Kidney tubule cell (primary cell): ENCODE measurements at places on chromosomes 2 and 18.

DNA sequence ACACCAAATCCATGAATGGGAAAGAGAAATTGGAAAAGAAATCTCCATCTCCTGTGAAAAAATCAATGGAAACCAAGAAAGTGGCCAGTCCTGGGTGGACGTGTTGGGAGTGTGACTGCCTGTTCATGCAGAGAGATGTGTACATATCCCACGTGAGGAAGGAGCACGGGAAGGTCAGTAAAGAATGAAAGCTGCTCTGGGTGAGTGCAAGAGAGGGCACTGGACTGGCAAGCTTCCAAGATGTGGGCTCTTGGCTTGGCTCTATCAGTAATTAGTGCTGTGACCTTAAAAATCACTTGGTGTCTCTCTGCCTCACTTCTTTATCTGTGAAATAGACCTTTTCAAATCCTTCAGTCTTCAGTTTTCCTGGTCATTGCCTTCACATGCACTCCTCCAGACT, 89.0 kb downstream of the ZNF532 start:
- peak; percentile 38 for DNase-seq

DNA sequence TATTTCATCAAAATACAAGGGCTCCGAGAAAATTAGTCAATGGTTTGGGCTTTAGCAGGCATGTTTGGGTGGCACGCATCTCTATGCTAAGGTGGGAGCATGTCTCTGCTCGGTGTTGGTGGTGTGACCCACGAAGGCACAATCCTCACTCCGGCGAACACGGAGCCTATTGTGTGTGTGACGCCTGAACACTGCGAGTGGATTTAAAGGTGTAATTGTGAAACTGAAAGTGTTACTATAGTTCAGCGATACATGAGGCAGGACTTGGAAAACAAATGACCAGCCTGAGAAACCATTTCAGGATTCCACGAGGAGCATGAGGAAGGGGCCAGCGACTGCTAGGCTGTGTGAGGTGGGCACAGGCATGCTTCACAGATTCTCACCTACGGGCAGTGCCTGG, 41.7 kb upstream of the LDLRAD4 start:
- no peak for DNase-seq

DNA sequence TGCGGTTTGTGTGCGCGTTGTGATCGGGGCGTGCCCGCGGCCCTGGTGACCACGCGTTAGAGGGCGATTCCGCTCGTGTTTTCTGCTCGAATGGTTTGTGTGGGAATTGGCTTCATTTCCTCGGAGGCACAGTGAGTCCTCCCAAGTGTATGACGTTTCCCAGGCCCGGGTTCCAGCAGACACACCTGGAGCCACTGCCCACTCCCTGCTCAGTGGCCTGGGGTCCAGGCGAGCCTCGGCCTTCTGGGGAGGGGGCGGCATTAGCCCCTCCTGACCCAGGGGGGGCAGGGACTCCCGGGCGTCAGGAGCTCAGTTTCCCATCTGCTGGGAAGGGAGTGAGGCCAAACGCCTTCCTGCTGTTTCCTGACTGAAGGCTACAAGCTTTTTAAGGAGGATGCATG, 92.1 kb downstream of the NFATC1 start:
- DNase-seq, result no peak

DNA sequence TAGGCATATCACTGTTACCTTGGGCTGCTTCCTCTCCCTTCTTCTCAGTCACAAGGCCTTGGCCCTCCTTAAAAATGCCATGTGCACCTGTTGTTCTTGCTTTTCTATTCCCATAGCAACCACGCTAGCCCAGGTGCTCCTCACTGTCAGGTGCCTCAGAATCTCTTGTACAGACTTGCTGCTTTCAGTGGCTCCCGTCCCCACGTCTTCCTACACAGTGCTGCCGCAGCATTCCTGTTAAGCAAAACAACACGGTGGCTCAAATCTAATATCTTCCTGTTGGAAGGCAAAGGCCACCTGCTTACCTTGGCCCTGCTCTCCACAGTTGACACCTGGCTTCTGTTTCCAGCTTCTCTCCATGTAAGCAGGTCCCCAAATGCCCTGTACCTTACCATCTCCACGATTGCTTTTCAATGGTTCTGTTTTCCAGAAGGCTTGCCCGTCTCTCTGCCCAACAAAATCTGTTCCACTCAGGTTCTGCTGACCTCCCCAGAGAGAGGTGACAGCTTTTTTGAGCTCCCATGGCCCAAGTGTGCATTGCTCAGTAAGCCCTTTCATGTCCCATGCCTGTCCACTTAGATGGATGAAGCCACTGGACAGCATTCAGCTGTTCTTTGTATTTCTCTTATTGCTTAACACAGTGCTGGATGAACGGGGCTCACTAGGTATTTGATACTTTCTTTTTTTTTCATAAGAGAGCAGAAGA, 240.4 kb downstream of the PRKCE start:
- no peak for DNase-seq

- DNase-seq, result no peak
These were observed 74.8 kb downstream of the WDSUB1 start for GRCh38 chr2:159211447-159212396.

DNA sequence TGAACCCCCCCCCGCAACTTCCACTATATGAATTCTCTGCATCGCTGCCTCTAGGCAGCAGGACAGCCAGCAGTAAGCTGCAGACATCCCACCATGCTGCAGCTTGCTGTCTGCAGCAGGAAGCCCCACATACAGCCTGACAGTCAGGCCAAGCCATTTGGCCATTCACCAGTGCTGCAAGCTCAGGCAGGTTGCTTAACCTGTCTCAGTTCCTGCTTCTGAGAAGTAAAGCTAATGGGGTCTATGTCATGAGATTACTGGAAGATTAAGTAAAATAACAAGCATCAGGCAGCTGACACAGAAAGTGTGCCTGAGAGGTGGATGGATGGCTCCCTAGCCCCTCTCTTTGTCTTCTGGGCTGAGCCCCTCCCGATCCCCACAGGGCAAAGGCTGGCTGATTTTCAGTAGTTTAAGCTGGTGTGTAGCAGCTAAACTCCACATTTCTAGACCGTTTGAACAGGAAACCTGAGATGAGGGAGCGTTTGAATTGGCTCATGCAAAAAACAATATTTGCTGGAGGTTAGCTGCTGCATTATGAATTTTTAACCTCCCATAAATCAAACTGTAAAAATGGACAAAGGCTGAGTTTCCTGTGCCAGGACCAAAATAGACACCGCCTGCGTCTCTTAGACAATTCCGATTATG, 193.8 kb upstream of the ARL4C start:
- DNase-seq, result no peak

GRCh38 chr2:127670055-127670956, 5.0 kb downstream of the LIMS2 start:
- DNase-seq, result no peak

DNA sequence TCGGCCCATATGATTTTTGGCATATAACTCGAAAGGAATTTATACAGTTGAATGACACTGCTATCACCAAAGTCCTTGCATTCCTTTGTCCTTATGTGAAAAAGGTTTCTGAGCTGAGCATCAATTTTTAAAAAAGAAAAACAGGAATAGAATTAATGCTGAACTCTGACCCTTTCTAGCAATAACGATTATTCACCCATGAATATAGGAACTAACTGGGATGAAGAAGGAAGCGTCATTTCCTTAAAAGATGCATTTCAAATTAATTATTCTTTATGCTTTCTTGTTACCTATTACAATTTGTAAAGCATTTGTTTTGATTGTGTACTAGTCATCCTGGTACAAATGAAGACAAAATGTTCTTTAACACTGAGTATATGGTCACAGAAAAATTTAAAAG, 19.3 kb downstream of the TMEM247 start:
- DNase-seq, result no peak

DNA sequence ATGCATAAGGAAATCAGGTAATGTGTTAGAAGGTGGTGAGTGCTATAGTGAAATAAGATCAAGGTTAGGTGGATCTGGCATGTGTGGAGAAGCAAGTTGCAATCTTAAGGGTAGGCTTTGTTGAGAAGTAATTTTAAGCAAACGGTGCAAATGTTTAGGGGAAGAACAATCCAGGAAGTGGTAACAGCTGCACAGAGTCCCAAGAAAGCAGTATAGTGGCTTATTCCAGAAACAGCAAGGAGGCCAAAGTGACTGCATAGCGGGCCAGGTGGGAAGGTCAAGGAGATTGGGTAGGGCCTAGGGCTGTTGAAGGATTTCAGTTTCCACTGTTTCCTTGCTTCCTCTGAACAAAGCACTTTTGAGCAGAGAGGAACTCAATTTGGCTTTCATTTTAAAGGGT, 30.0 kb upstream of the RAB1A start:
- DNase-seq, result no peak

- DNase-seq, result peak; percentile 71
These were observed 33.5 kb downstream of the CRIM1 start for GRCh38 chr2:36389091-36389564.

DNA sequence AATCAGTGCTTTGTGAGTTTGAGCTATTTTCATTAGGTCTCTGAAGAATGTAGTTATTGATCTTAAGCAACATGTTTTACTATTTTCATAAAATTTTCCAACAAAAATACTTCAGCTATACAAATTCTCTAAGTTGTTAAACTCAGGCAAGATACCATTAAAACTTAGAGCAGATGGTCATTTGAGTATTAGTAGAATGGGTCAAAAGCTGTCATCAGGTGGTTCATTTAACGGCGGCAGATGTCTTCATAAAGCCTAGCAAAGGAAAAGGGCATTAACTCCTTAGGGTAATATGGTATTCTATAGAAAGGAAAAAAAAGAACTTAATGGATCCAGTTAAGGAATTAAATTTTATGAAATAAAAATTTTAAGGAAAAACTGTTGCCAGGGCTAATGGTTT, 19.2 kb downstream of the MIB1 start:
- no peak for DNase-seq

GRCh38 chr2:73217160-73217559, 3.1 kb downstream of the SMYD5 start:
- no peak for DNase-seq

- DNase-seq, result no peak
These were observed 7.8 kb downstream of the ASTL start for GRCh38 chr2:96130483-96130882.

- no peak for DNase-seq
These were observed 69.5 kb upstream of the ZSWIM2 start for GRCh38 chr2:186918495-186918894.

DNA sequence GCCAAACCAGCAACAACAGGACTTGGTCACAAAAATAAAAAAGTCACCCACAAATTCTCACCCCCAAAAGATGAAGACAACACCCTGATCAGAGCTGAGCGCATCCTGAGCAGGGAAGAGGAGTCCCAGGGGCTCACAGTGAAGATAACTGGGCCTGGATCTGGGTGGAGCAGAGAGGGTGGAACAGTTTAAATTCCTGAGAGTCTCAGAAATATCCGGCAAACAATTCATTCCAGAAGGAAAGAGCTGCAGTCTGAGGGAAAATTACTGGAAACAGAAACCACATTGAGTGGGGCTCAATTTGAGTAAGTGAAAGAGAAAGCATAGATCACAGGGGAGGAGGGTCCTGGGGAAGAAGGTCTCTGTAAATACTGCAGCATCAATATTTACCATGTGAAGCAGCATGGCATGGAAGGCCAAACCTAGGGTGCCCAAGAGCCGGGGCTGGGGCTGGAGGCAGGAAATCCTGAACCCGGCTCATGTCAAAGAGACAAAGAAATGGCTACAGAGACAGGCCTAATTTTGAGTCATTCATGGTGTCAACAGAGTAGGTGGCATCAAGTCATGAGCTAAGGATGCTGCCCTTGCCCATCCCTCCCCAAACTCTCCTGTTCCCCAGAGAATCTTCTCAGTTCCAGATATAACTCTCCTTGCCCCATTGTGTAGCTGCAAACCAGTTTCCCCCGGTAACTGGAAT, 61.4 kb upstream of the ZBTB7C start:
- DNase-seq, result no peak

GRCh38 chr2:85327160-85327821, 498 bp downstream of the TGOLN2 start:
- peak; percentile 48 for DNase-seq

- DNase-seq, result no peak
These were observed 9.0 kb upstream of the FABP1 start for GRCh38 chr2:88136817-88137216.

- no peak for DNase-seq
These were observed 1.1 kb upstream of the TAF4B start for GRCh38 chr18:26225022-26225693.

DNA sequence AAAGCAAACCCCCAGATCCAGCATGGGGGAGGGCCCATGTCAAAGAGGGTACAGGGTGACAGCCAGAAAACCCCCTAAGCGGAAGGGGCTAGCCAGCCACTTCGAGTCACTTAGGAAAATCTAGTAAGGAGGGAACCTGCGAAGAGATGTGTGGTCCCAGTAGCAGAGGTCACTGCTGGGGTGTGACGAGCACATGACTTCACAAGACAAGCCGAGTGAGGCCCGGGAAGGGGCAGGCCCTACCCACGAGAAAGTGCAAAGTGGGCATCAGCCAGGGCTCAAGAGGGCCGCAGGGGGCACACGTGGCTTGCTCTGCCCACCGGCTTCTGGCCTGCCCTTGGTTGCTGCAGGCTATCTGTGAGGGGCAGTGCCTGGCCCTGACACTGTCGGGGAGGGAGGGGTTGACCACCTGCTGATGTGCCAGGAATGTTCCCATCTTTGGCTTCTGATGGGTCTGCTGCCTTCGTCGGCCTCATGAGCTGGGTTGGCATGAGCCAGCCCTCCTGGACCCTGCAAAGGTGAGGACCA, 11.5 kb downstream of the ODC1 start:
- no peak for DNase-seq

DNA sequence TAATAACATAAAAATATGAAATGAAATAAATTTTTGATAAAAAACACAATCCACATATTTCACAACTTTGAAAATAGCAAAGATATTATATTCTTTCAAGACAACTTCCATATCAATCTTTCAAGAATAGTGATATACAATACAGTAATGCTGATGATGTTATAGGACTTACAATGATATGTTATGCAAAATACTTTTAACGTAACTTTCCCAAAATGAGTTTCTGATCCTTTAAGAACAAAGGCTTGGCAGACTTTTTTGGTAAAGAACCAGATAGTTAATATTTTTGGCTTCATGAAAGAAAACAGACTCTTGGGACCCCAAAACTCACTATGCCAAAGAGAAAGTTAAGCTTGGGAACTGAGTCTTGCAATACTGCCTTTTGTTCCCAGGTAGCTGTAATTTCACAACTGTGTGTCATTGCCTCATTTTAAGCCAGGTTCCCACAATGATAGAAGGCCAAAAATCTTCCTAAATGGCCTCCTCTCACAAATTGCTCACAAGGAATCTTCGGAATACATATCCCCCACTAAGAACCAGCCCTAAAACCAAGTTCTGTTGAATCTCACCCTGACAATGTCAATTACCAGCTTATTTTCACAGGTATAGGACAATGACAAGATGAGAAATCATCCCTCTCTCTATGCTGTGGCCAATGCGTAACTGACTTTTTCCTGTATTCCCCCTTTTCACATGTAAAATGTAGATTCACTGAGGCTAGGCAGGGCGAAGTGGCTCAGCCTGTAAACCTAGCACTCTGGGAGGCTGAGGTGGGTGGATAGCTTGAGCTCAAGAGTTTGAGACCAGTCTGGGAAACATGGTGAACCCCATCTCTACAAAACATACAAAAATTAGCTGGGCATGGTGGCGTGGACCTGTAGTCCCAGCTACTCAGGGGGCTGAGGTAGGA, 54.8 kb upstream of the STRN start:
- no peak for DNase-seq

- no peak for DNase-seq
These were observed 1407.4 kb upstream of the ZEB2 start for GRCh38 chr2:145927131-145927950.

- no peak for DNase-seq
These were observed 54.4 kb downstream of the CRIM1 start for GRCh38 chr2:36409935-36410334.
